Activated CD4-positive, alpha-beta T cell treated with anti-CD3 and anti-CD28 coated beads for 1 hour (primary cell): ENCODE measurements at places on chromosomes 1 and 21.

DNA sequence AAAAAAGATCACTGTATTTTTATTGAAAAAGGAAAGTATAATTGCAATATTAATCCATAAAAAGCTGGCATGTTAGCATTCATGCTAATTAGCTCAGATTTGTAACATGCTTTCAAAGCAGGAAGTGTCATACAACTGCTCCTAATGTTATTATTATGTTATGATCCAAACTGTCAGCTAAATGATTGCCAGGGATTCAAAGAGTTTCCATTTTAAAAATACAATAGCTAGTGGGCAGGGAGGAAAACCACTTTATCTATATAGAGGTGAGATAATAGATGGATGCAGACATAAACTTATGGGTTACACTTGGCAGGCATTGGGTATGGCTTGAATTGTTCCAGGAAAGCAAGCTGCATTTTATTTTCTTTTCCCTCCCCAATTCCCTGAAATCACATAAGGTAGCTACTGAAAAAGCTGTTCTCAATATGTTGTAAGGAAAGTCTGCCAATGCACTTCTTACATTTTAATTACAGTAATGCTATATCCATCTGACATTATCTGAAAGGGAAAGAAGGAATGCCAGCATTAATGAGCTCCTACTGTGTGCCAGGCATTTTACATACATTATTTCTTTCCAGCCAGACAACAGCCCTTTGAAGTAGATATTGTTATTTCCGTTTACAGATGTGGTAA is 9.8 kb upstream of the MYSM1 start:
- no peak for DNase-seq

GRCh38 chr1:242128951-242129502 is 130.1 kb upstream of the MAP1LC3C start:
- DNase-seq, result no peak

DNA sequence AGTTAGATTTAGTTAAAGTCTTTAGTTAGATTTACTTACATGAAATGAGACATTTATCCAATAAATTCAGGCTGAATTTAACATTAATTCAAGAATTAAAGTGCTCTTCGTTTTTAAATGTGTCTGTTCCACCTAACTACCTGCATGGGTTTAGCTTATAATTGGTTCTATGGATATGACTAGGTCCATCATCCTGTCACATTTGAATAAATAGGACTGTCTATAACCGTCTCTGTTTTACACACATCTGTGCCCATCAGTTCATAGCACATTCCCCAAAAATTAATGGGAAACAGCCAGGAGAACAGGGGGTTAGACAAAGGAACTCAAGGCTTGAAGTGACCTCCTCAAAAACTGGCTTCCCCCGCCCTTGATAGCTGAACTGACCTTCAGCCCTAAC is 219.6 kb downstream of the MRPL39 start:
- DNase-seq, result no peak

GRCh38 chr1:64891448-64891825 is 74.9 kb downstream of the JAK1 start:
- no peak for DNase-seq

GRCh38 chr1:212045981-212046380 is 10.4 kb downstream of the DTL start:
- DNase-seq, result no peak

DNA sequence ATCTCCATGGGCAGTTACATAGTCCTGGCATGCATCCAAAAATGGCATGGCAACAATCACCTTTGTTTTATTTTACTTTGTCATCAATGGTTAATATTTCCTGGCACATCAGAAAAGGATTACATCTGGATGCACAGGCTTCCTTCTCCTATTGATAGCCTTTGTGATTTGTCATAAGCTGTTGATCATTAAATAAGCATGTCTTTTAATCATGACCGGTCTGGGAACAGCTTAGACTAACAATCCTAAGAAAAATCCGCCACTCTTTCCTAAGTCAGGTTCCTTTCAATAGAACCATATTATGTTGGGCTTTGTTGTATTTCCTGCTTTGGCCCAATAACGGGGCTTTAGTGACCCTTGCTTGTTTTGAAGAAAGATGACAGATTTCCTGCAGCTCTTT is 330.6 kb downstream of the DUSP10 start:
- no peak for DNase-seq

GRCh38 chr1:228360533-228361313 is 45.9 kb downstream of the TRIM11 start:
- DNase-seq, result no peak

GRCh38 chr1:11806307-11806936 is 431 bp downstream of the CLCN6 start:
- DNase-seq, result no peak

- no peak for DNase-seq
Observed at GRCh38 chr1:202076050-202076511, 46.6 kb upstream of the GPR37L1 start.

- DNase-seq, result no peak
Observed at GRCh38 chr1:229856009-229856650, 210.9 kb upstream of the GALNT2 start.

GRCh38 chr1:167258858-167259257 is 38.2 kb downstream of the POU2F1 start:
- no peak for DNase-seq

- no peak for DNase-seq
Observed at GRCh38 chr21:22393324-22393723, 1395.1 kb downstream of the NCAM2 start.

DNA sequence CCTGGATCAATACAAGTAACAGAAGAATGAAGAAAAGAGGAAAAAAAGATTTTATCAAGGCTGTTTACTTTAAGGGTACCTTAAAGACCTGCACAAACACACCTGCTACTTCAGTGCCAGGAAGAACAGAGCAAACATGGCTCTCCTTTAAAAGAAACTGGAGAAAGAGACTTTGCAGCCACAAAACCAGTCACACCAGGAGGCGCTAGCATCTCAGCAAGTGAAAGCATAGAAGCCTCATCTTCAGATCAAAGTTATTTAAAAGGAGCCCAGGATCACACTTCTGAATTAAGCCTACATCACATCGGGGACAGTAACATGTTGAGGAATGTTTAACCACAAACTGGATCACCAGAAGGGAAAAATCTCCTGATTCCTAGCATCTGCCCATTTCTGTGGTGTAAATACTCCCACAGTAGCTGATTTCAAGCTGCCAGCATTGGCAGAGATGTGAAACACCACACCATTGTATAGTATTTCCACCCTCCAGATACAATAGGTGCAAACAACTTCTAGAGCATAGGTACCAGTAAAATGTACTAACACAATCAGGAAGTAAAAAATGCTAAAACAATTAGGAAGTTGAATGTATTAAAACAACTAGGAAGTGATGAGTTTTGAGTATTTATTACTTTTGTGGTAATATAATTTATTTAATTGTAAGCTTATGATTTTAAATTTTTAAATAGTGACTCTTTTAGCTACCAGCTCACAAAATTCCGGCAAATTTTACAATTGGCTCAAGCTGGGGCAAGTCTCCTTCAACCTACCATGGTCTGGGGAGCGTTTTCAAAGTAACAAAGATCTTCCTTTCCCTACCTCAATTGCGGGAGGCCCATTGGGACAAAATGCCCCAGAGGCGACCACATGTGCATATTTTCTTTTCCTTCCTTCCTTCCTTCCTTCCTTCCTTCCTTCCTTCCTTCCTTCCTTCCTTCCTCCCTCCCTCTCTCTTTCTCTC is 105.3 kb upstream of the CLDN14 start:
- no peak for DNase-seq

DNA sequence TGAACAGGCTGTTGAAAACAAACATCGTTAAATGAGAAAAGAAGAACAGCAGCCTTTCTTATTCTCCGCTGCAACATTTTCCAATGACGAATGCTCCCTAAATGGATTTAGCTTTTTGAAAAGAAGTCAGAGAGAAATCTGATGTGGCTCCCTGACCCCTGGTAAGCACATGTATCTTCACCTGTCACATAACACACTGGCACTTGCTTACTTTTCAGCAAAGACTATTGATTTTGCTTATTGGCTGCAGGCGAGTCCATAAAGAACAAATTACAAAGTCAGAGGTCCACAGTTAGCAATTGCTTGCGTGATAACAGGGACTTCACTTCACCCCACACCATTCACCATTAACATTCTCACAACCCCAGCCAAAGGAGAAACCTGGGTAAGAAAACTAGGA is 362.8 kb downstream of the GPATCH2 start:
- DNase-seq, result no peak

GRCh38 chr1:86795316-86795715 is 90.9 kb downstream of the SH3GLB1 start:
- DNase-seq, result no peak

DNA sequence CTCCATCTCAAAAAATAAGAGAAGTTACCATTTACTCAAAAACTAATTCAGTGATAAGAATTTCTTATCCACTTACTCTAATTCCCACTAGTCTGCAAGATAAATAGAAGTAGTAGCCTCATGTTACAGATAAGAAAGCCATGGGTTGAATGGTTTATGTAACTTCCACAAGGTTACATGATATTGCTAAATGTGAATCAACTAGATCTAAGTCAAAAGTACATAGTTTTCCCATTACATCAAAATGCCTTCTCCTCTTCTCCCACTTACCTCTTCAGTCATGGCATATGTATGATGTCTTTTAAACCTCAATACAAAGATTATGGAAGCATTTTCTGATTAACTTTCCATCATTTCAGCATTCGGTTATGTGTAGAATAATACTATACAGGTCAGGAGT is 108.5 kb downstream of the ASH1L start:
- DNase-seq, result no peak

DNA sequence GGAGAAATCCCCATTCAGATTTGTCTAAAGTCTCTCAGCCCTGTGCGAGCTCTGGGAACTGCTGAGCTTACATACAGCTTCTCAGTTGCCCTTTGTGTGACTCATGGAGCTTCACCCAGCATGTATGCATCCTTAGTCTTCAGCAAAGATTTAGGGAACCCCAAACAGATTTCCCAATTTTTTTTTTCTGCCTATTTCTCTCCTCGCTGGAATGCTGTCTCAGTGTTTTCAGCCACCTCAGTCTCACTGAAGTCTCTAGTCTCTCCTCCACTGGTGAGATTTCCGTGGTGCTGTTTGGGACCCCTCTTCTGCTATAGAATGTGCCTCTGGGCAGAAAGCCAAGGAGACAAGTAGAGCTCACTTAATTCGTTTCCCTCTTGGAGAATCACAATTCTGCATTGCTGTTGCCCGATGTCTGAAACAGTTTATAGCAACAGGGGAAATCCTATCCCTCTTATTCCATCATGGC is 28.1 kb upstream of the TXLNA start:
- no peak for DNase-seq

GRCh38 chr1:44351289-44351688 is 3.8 kb downstream of the ERI3 start:
- DNase-seq, result no peak

- no peak for DNase-seq
Observed at GRCh38 chr1:47803815-47804501, 193.2 kb downstream of the TRABD2B start.

GRCh38 chr1:53765657-53766056 is 26.7 kb upstream of the GLIS1 start:
- DNase-seq, result no peak

DNA sequence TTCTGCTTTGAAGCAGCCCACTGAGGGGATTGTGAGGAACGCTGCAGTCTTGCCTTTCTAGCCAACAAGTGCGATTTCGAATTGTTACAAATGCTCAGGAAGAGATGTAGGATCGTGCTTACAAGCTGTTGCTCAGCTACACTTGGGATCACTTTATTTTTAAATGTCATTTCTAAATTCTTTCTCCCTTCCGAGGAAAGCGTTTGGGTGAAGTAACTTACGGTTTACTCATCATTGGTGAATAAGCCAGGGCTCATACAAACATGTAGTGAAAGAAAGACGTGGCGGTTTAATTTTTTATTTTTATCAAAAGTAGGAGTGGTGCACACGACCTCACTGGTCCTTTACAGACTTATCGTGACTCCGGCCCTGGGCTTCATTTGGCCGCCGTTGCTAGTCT is 386.6 kb downstream of the KIF26B start:
- DNase-seq, result no peak

GRCh38 chr1:68600049-68600661 is 103.3 kb upstream of the DEPDC1 start:
- DNase-seq, result no peak

DNA sequence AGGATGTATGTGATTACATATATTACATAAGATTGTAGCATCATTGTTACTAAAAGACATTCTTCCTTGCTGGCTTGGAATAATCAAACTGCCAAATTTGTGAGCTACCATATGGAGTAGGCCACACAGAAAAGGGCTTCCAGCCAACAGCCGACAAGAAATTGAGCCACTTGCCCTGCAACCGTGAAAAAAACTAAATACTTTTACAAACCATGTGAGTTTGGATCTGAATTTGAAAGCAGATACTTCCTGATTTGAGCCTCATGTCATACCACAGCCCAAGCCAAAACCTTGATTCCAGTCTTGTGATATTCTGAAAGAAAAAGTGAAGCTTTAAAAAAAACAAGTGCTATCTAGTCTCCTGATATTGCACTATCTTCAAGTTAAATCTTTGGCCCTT is 55.6 kb upstream of the PRMT6 start:
- no peak for DNase-seq

- no peak for DNase-seq
Observed at GRCh38 chr1:152252157-152252556, 28.2 kb upstream of the HRNR start.

- DNase-seq, result no peak
Observed at GRCh38 chr1:168134132-168134531, 2.6 kb downstream of the GPR161 start.

DNA sequence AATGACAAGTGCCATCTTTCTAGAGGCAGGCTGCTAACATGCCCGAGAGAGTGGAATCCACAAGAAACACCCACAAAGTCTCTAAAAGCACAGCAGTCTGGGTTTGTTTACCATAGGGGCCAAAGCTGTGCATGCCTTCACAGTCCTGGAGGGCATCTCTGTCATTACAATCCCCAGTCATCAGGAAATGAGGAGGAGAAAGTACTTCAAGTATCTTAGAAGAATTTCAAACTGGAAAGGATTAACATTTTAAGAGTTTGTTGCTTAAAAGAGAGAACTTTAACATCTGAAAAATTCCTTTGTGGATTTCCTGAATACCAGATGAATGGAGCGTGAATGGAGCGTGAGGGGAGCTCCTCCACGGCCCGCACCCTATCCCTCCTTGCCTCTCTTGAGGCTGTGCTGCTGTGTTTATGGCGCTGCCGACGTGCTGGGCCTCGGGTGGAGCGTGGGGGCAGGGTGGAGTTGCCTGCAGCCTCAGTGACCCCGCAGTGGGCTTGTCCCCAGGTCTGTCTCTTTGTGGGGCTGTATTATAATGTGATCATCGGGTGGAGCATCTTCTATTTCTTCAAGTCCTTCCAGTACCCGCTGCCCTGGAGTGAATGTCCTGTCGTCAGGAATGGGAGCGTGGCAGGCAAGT is 23.3 kb downstream of the SLC6A17 start:
- no peak for DNase-seq
